Smooth muscle cell of bladder (primary cell): ENCODE measurements at places on chromosomes 1 and 21. TPM values are rescaled to one million over a fixed set of nuclear protein-coding genes. Genes with fewer than 3 reads are reported as not detected.

The CRYBG2 gene
- total RNA-seq: under 0.01 TPM in 1 of 2 replicates, not detected in the other

The OR2T29 gene
- not detected in 2 replicates for total RNA-seq

The IVNS1ABP gene
- 37.0 and 69.3 TPM in 2 replicates for total RNA-seq

The SYCP1 gene
- not detected in 2 replicates for total RNA-seq

The LEFTY2 gene
- total RNA-seq: not detected in 2 replicates
